ENCODE measurements at places on chromosomes 2 and 18.

GRCh38 chr18:4765401-4765800, 310.3 kb upstream of the DLGAP1 start:
- DNase-seq, result no peak

DNA sequence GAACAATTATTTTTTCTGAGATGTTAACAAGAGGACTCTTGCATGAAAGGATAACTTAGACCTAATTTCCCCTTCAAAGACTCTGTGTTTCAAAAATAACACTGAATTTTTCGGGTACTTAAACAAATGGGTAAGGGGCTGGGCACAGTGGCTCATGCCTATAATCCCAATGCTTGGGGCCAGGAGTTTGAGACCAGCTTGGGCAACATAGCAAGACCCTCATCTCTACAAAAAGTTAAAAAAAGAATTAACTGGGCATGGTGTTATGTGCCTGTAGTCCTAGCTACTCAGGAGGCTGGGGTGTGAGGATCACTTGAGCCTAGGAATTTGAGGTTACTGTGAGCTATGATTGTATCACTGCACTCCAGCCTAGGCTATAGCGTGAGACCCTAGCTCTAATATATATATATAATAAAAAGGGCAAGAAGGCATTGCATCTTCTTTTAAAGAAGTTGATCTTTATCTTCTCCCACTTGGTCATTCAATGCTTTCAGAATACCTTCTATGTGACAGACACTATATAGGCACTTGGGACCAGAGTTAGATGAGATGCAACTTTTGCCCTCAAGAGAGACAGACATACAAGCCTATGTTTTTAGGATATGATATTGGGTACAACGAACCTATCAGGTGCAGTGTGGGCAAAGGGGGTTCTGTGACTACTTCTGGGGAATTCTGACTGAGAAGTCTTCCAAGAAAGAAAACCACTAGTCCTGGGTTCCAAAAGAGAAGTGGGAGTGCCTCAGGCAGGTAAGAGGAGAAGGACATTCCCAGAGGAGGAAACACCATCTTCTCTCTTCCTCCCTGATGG, 120.0 kb downstream of the MYCN start:
- DNase-seq, result no peak

DNA sequence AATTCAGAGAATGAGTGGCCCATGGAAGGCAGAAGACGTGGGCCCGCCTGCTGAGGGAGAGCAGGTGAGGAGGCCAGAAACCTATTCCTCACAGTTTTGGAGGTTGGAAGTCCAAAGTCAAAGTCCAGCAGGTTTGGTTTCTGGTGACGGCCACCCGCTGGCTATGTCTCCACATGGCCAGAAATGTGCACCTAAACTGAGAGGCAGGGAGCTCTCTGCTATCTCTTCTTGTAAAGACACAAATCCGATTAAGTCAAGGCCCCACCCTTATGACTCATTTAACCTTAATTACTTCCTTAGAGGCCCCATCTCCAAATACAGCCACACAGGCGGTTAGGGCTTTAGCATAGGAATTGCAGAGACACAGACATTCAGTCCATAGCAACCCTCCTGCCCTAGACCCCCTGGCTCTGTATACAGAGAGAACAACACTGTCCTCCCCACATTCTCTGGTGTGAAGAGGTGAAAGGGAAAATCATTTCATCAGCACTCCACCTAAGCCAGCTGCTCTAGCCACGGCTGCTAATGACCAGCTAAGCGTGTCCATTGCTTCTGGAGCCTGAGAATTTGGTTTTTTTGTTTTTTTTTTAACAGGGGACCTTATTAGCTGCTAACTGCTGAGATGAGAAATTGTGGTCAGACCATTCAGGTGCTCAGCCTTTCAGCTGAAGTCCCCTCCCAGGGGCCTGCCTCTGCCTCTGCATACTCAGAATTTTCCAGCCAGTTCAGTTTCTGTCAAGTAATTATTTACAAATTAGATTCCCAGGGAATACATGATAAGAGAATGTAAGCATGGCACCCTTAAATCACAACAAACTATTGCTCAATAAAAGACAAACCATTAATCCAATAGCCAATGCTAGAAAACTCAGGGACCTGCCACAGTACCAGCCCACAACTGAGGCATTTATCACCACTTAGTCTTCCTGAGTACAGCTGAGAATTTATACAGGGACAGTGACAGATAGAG, 368.7 kb upstream of the ID2 start:
- no peak for DNase-seq

- DNase-seq, result no peak
Measured at GRCh38 chr2:186841940-186842339, 7.0 kb downstream of the ZSWIM2 start.

DNA sequence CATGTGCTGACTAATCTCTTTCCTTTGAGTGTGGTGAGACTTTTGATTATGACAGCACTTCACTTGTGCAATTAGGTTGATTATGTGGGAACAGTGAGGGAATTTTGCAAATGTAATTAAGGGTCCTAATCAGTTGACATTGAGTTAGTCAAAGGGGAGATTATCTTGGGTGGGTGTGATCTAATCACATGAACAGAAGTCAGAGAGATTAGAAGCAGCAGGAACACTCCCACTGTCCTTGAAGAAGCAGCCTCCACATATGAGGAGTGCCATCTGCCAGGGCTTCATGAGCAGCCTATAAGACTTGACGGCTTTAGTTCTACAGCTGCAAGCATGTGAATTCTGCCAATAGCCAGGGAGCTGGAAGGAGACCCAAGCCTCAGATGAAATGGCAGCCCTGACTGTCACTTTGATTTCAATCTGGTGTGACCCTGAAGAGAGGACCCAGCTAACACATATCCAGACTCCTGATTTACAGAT, 89.4 kb upstream of the APCDD1 start:
- DNase-seq, result no peak

DNA sequence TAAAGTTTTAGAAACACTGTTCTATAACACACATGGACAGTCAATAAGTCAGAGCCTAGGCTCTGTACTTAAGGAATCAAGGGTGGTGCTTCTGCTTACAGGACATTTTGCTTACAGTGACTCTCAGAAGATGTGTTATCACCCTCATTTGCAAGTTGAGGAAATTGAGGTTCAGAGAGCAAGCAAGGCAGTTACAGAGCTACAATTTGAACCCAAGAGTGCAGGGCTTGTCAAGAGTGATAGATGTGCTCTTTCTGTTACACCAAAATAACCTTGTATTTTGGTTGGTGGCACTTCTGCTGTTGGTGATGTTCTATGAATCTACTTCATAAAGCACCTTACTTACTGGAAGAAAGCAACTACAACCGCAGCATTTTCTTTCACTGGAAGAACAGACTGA, 170.2 kb downstream of the THADA start:
- DNase-seq, result no peak

DNA sequence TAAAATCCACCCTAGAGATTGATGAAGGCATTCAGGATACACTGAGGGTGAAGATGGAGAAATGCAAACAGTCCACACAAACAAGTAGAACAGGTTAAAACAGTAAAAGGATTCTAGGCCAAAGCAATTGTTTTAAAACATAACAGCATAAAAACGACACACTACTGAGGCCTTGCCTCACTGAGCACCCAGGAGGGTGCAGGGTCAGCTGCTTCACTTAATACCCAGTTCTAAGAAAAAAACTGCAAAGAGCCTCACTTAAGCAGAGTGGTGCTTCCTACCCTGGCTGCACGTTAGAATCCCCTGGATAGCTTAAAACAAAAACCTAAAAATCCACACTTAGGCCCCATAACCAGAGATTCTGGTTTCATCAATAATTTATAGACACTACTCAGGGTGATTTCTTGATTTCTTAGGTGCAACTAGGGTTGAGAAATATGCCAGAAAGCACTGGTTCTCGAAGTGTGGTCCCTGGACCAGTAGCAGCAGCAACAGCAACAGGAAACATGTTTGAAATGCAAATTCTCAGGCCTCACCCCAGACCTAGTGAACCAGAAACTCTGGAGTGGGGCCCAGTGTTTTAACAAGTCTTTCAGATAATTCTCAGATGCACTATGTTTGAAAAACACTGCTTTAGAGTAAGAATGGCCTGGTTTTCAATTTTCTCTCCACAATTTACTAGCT, 279.1 kb downstream of the ZEB2 start:
- no peak for DNase-seq
